ENCODE measurements at places on chromosomes 2 and 18.

- no peak for DNase-seq
Measured at GRCh38 chr2:141497272-141497671, 633.5 kb downstream of the LRP1B start.

GRCh38 chr2:36246320-36246990 lies 109.1 kb upstream of the CRIM1 start:
- peak; percentile 12 for DNase-seq

DNA sequence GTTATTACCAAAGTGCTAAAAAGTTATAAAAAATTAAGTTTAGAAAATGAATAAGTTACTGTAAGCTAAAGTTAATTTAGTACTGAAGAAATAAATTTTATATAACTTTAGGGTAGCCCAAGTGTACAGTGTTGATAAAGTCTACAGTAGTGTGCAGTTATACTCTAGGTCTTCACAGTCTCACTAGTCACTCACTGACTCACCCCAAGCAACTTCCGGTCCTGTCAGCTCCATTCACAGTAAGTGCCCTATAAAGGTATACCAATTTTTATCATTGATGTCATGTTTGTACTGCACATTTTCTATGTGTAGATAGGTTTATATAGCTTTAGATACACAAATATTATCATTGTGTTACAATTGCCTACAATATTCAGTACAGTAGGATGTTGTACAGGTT lies 518.3 kb upstream of the PIK3C3 start:
- no peak for DNase-seq

DNA sequence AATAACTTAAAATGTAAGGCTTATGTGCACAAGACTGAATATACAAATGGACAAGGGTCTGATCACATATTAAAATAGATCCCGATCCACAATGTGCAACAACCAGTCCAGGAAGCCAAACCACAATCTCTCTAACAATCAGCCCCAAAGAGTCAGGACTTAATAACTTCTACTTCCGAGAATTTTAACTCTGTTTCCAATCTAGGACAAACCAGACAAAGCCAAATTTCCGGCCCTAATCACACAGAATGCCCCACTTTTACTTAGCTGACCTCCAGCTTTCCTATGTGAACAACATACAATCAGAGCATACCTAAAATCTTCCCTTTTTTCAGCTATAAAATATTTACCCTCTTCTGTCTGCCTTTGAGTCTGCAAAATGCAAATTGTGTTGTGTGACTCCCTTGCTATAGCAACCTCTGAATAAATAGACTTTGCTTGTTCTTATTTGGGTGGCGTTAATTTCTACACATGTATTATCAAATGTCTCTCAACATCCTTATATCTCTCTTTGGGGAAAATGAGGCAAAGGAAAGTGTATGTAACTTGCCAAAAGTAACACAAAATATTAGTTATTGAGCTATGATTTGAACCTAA lies 381.9 kb upstream of the MC4R start:
- DNase-seq: no peak

DNA sequence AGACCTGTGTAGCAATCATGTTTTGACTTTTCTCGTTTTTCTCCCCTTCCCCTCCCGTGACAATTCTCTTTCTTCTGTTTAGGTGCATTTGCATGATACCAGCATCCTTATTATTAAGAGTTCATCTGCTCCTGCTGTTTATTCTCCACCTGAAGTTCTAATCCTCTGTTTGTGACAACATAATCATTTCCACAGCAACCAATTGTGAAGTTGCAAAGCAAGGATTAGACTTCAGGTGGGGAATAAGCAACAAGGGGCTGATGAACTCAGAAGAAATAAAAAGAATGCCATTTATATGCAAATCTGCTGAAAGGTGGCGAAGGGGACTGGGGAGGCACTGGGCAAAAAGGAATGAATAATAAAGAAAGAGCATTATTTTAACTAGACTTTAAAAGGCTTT lies 124.8 kb upstream of the LINC00305 start:
- no peak for DNase-seq

GRCh38 chr2:128632501-128632800 lies 313.8 kb upstream of the HS6ST1 start:
- no peak for DNase-seq

- no peak for DNase-seq
Measured at GRCh38 chr18:58898010-58898799, 33.5 kb downstream of the ZNF532 start.

DNA sequence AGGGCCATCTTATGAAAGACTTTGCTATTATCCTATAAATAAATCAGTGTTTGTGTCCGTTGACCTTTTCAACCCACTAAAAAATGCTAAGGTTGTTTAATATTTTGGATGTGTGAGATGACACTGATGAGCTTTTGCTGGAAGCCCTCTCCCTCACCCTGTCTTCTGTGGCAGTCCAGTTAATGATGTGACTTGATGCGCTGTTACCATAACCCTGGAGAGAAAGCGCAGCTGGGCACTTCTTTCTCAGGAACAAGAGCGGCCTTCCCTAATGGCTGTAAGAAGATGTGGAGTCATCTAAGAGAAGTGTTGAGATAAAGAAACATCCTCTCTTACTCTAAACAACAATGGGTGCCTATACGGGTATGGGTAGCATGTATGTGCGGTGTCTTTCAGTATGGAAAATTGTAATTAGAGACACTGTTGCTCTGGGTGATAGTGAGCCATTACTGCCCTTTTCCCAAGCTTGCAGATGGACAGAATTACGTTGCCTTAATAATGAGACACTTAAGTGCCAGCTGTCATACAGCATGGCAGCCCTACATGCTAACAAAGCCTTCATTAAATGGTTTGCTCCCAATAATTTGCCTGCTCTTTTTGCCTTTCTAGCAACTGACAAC lies 165.6 kb upstream of the NABP1 start:
- no peak for DNase-seq

DNA sequence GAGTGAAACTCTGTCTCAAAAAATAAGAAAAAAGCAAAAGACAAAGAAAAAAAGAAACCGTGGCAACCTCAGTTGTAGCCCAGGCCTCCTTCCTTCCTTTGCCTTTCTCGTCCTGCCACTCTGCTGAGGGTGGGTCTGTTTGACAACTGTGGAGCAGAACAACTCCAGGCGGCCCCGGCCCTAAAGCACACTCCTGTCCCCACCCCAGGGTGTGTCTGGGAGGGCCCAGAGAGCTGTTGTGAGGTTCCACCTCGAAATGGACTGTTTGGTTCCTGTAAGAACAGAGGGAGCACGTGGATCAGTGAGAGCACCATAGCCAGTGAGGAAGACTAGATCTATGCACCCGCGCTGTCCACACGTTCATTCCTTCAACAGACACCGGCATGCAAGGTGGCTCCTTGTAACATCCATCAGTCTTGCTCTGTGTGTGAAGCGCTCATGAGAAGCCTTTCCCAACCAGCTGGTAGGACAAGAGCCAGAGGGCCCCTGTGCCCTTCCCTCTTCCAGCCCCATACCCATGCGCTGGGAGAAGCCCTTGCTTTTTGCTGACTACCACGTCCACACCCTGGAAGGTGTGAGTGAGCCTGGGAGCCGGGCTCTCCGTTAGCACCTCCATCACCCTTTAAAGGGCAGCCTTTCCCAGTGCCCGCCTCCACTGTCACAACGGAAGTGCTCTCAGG lies 61.6 kb downstream of the SOWAHC start:
- no peak for DNase-seq

DNA sequence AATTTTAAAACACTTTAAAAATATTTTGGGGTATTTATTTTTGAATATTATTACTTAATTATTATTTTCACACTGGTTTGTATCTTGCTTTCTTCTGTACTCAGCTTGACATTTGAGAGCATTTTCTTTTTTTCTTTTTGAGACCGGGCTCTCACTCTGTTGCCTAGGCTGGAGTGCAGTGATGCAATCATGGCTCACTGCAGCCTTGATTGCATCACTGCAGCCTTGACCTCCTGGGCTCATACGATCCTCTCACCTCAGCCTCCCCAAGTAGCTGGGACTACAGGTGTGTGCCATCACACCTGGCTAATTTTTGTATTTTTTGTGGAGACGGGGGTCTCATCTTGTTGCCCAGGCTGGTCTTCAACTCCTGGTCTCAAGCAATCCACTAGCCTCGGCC lies 79.9 kb upstream of the DLX2 start:
- DNase-seq: no peak

GRCh38 chr2:75545922-75546321 lies 14.8 kb downstream of the EVA1A start:
- no peak for DNase-seq

- peak; percentile 89 for DNase-seq
Measured at GRCh38 chr2:26970244-26970927, at the start of gene MAPRE3. Gene MAPRE3 (plus strand): TSS chr2:26970637. CDS start chr2:27022219, 51,582 bp downstream.

DNA sequence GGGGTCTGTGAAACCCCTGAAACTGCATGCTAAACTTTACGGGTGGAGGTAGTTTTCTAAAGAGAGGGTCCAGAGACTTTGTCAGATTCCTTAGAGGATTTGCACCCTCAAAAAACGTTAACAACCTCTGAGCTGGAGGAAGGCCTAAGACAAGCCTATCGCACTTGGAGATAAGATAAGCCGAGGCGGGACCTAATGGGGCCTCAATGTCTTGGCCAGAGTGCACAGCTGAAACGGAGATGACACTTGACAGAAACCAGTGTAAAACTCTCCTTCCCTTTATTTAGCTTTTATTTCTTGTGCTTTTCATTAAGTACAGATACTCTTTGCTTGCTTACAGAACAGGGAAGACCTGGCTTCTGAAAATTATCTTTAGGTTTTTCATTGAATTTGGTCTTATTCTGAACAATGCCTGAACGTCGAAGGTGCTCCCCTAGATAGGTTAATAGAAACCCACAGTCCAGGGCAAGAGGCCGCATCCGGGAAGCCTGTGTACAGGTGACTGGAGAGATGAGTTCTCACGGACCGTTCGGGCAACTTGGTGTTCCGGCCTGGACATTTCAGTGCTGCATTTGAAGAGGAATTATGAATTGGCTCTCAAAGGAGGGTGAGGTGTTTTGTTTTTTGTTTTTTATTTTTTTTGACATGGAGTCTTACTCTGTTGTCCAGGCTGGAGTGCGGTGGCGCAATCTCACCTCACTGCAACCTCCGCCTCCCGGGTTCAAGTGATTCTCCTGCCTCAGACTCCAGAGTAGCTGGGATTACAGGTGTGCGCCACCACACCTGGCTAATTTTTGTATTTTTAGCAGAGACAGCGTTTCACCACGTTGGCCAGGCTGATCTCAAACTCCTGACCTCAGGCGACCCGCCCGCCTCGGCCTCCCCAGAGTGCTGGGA lies 49.7 kb downstream of the SH3BP4 start:
- DNase-seq: no peak

GRCh38 chr2:100110614-100111000 lies 31.8 kb downstream of the AFF3 start:
- no peak for DNase-seq

DNA sequence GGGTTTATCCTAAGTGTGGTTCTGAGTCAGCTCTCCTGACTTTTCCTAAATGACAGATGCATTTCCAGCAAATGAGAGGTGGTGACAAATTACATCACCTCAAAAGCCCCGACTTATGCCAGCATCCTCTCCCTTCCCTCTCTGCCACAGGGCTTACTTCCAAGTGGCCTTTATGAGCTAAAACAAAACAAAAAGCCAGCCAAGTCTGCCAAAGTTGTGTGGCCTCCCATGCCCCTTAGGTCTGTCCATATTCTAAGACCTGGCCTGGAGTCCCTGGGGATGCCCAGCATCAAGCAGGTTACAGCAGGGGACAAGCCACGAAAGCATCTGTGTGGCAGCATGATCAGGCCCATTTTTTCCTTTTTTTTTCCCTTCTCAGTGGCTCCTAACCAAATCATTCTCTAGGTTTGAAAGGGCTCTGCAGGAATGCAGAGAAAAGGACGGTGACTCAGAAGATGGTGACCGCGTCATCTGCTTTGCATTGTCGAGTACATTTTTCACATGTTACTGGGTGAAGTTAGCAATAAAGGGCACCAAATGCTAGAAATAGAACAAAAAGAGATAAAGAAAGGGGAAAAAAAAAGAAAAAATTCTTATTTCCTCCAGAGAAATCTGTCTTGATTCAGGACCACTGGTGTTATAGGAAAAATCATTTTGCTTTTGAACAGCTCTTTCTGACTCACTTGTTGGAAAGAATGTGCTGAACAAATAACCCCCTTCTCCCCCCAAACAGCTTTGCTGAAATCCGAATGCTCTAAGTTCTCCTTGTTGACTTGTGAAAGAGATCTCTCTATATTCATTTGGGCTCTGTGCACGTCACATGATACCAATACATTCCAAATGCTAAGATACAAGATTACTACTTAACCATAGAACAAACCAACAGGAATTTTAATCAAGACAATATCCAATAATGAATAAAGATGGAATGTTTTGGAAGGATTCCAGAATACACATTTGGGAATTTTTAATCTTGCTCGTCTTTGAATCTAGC lies 178.7 kb downstream of the EN1 start:
- DNase-seq: peak; percentile 96

DNA sequence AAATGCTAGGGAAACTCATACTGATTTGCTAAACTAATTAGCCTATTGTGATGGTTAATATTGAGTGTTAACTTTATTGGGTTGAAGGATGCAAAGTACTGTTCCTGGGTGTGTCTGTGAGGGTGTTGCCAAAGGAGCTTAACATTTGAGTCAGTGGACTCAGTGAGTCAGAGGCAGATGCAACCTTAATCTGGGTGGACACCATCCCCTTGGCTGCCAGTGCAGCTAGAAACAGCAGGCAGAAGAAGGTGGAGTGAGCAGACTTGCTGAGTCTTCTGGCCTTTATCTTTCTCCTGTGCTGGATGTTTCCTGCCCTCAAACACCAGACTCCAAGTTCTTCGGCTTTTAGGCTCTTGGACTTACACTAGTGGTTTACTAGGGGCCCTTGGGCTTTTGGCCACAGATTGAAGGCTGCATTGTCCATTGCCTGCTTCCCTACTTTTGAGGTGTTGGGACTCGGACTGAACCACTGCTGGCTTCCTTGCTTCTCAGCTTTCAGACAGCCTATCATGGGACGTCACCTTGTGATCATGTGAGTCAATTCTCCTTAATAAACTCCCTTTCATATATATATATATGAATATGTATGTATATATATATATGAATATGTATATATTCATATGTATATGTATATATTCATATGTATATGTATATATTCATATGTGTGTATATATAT lies 69.7 kb downstream of the RPRM start:
- no peak for DNase-seq

DNA sequence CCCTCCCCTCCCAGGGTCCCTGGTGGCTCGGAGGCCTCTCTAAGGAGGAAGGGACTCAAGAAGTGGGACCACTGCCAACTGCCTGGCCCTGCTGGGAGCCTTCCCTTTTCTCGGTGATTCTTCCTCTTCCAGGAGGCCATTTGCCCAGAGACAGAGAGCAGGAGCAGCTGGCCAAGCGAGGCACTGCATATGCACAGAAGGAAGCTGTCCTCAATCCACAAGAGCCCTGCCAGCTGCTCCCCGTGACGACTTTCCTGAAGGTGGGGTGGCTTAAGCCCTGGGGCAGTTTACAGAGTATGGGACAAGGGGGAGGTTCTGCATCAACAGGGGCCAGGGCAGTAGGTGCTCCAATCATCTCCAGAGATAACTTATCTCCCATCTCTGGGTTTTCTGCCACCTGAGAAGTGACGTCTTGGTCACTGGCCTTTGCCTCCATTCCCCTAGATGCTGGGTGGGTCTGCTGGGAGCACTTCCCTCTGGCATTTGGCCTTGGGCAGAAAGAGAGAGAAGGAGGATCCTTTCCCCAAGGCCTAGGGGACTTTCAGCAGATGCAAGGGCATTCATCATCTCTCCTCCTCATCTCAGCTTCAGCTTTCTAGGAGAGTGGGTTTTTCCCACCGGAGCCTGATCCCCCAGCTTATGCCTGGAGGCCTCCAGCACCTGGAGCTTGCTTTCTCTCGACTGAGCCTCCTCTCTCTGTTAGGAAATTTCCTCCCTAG lies 28.5 kb downstream of the CIB4 start:
- DNase-seq: no peak

All from astrocyte of the hippocampus (primary cell).